ENCODE measurements at places on chromosomes 11 and 22.

DNA sequence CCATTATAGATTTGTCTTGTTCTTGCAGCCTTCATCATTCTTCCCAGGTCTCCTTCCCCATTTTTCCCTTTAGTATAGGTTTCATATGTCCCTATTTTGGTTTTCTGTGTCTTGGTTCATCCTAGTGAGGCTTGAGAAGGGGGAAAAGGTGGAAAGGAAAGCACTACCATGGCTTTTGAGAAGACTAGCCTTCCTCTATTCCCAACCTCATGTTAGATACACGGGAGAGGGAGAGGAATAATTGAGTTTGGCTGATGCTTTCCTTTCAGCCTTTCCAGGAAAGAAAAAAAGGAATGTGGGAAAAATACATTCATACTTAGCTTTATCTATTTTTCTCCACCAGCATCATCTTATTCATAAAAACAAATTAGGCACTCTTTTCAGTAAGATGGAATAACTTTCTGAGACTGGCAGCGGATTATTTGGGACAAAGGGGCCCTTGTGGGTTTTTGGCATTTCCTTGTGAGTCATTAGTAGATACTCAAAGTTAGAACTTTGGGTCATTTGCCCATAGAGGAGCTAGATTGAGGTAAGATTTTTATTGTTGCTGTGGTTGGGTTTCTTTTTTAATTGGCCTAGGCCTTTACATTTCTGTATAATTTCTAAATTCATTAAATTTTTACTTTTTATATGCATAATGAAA lies 23.8 kb downstream of the CAPRIN1 start:
- DNase-seq, result no peak

GRCh38 chr11:2991452-2992233 lies 486 bp downstream of the NAP1L4 start:
- DNase-seq, result no peak

DNA sequence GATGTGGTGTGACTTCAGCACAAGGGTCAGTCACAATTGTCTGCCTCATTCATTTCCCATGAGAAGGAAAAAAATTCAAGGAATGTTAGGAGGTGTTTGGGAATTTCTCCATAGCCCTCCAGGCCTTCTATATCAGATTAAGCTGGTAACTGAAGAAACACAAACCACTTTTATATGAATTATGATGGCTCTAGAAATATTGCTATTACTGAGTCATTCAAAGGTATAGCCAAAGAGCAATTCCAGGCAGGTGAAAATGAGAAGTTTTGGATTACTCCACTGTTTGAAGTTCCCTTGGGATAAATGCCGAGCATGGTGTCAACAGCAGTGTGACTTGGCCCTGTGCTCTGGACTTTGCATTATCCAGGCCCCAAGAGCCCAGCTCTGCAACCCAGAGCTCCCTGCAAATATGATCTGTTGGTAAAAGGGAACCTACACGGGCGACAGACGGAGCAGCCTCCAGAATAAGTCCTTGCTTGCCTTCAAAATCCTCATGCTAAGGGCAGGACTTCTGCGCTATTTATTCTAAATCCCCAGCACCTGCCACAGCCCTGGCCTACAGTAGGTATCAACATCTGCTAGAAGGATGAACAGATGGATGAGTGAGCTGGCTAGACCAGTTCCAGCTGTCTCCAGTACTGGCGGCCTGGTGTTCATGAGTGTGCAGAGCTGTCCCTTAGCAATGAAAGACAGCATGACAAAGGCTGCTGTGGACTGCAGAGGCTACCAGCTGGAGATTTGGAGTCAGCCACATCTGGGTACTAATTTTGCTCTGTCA lies 67.5 kb upstream of the ZBED5 start:
- DNase-seq, result no peak

DNA sequence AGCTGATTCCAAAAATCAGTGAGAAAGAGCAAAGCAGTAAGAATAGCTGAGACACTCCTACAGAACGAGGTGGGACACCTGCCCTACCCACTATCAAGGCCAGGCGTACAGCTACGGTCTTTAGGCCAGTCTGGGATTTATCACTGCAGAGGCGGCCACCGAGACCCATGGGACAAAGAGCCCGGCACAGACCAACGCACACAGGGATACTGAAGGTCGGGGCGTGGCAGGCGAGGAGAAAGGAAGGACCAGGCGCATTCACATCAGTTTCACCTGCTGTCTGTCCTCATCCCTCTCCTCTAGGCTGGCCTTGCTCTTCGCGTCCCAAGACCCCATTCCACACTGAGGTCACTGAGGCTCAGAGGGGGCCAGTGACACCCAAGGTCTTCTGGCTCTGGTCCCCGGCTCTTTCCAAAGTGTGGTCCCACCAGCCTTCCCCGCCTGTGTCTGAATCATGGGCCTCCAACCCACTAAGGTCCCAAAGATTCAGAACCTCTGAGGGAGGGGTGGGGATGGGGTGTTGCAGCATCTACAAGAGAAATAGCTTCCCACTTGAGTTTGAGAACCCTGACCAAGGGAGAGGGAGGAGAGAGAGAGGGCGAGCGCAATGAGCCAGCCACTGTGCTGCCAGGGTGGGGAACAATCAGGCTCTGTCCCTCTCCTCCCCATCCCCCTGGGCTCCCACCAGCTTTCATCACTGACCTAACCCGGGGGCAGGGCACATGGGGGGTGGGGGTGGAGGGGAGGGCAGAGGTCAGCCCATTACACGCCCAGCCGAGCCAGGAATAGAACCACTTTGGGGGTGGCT lies 7.2 kb upstream of the PICK1 start:
- no peak for DNase-seq

- no peak for DNase-seq
These were observed 125.9 kb downstream of the CWF19L2 start for GRCh38 chr11:107331728-107332127.

- no peak for DNase-seq
These were observed 468 bp downstream of the ZDHHC8 start for GRCh38 chr22:20131859-20132685.

GRCh38 chr11:14309425-14310192 lies 49.4 kb downstream of the RRAS2 start:
- DNase-seq, result no peak

- no peak for DNase-seq
These were observed 42.8 kb downstream of the TRIOBP start for GRCh38 chr22:37739611-37740049.

DNA sequence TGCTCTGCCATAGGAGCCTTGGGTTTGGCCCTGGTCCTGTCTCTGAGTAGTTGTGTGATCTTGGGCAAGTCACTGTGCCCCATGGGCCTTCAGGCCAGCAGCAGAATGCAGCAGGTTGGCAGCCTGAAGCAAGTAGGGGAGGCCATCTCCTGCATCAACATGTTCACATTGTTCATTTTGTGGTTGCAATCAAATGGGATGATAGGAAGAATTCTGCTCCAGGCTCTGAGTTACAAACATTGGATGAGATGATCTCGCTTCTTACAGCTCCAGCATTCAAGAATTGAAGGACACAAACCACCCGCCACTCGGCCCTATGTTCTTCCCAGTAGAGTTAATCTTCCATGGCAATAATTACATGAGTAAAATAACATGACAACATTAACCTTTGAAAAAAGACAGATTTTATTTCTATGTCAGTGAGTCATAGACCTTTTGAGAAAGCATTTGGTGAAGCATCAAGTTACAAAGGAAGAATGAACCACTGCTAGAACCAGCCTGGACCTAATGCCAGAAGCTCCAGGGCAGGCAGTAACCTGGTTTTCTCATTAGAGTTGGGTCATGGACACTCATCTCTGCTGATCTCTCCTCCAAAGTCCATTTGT lies 308.3 kb upstream of the NCAM1 start:
- DNase-seq, result no peak

GRCh38 chr11:126918556-126918955 lies 82.0 kb downstream of the KIRREL3 start:
- no peak for DNase-seq

- no peak for DNase-seq
These were observed 7.1 kb downstream of the IL17RA start for GRCh38 chr22:17091851-17092250.

DNA sequence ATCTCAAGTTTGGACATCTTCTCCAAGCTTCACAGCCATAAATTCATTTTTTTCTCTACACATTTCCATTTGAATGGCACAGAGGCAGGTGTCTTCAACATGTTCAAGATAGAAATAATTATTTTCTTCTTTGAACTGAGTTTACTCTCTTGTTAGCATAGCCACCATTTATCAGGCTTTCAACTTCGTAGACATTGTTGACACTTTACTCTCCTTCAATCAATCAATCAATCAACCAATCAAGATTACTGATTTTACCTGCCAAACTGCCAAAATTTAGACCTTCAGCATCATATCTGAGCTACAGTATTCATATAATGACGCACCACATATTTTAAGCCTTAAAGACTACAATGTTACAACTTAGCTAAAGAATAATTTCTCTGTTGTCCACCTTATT lies 300.1 kb upstream of the LUZP2 start:
- no peak for DNase-seq

DNA sequence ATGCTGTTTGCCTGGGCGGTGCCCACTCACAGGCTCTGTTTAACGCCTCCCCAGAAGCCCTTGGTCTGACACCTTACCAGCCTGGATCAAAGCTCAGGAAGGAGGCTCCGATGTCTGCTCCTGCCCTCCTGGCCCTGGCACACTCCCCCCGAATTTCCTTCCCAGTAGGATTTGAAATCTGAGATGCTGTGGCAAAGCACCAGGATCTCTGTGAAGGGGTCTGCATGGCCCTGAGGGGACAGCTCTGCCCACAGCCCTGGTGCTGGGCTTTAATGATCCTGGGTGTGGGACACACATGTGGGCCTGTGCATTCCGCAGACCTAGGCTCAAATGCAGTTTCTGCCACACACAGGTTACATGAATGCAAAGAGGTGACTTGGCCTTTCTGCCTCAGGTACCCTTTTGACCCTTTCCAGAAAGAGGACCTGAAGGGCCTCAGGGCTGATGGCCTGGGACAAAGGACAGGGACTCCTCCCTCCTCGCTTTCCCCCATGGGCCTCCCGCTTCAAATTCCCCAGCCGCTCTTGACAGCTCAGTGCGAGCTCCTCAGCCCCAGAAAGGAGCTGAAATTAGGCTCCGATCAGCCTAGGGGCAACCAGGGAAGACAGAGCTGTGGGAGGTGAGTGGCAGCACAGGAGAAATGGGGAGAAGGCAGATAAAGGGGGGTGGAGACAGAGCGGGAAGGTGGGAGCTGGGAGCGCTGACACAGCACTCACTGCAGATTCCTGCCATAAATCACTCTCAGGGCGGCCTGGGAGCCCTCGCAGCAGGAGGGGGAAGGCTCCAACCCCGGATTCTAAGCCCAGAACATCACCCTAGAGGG lies 41.3 kb downstream of the TRIM29 start:
- no peak for DNase-seq

DNA sequence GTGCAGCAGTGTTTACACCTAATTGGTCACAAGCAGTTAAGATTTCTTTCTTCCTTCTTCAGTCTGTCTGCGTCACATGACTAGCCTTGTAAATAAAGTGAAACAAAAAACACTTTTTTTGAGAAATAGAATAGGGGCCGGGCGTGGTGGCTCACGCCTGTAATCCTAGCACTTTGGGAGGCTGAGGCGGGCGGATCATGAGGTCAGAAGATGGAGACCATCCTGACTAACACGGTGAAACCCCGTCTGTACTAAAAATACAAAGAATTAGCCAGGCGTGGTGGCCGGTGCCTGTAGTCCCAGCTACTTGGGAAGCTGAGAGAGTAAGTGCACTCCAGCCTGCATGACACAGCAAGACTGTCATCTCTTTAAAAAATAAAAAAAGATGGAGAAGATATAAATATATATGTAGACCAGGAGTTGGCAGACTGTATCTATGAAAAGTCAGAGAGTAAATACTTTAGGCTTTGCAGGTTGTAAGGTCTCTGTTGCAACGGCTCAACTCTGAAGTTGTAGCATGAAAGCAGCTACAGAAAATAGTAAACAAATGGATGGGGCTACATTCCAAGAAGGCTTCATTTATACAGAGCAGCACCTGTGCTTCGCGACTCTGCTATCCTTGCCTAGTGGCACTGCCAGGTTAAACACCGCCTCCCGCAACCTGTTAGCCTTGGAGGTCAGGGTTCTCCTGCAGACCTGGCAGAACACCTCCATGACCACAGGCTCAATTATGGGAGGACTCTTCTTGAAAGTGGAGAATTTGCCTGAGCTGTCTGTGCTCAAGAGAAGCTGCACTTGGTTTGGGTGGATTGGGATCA lies 55.9 kb downstream of the PPP6R2 start:
- no peak for DNase-seq

GRCh38 chr11:41398175-41398574 lies 61.3 kb downstream of the LRRC4C start:
- DNase-seq, result no peak

- DNase-seq, result no peak
These were observed 23.7 kb upstream of the PDE3B start for GRCh38 chr11:14619603-14620531.

DNA sequence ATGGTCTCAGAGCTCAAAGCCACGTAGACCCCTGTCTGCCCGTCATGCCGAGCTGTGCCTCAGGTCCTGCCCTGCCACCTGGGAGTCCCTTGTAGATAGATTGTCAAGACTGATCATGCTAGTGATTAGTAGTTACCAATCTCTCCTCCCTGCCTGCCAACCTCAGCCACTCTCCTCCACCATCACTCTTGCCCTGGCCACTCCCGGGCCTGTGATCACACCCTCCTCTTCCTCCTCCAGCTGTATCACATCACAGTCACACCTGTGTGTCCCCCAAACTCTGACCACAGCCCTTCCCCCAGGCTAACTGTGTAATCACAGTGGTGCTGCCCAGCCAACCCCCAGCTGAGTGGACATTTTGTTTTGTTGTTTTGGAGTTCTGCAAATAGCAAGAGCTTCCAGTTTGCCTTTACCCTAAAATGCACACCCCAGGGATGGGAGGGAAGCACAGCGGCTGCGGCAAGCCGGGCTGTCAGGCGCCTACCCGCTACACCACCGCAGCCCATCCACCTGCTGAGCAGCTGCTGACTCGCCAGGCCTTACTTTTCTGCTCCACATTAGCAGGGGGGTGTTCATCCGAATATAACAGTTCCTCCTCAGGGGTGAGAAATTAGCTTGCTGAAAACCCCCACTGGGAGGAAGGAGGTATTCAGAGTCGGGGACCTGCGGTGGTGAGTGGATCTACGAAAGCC lies 45.8 kb downstream of the LRFN4 start:
- no peak for DNase-seq

DNA sequence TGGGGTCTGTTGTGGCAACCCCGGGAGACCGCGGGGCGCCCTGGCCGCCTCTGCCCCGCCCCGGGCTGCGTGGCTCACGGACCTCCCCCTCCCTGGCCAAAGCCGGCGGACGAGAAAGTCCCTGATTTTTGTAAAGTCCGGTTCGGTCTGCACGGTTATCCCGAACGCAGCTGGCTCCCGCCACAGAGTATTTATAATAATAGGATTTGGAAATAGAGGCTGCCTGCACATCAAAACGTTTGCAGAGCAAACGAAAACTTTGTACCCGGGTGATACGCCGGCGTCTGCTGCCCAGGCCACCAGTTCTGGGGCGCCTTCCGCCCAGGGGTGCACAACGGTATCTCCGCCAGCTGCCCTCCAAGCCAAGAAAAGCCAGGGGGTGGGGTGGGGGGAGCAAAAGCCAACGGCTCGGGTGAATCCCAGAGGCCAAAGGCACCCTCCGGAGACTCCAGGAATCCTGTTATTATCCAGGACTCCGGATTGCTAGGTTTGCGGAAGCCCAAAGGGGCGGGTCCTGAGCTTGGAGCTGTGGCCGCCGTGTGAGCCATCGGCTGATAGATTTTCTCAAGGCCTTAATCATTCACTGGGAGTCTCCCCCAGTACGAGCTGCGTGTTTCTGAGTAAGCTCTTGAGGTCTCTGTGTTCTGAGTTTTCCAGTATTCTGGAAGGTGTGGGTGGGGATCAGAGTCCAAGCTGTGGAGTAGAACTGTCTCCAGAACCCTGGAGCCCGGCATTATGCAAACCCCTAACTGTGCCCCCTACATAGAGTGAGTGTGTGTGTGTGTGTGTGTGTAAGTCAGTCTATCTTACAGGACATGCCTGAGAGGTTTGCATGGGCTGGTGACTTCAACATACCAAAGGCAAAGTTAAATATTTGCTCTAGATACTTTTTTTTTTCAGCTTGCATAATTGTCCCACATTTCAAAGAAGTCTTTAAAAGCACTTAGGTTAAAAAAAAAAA lies 673 bp upstream of the SHANK2 start:
- DNase-seq, result peak; percentile 37

All from AG04449 (cell line).